ENCODE measurements at places on chromosomes 11 and 22. TPM values are rescaled to one million over a fixed set of nuclear protein-coding genes. Genes with fewer than 3 reads are reported as not detected.

Gene RAG2
- not detected for total RNA-seq

Gene CCDC116
- 0.31 TPM for total RNA-seq

Gene NXPE1
- total RNA-seq, result not detected

Gene HSPA8
- 832 TPM for total RNA-seq

Gene LMO1
- total RNA-seq, result not detected

Gene FAM83F
- 0.51 TPM for total RNA-seq

Gene TIGD3
- 1.1 TPM for total RNA-seq

Gene TANGO2
- 39.4 TPM for total RNA-seq

All from naive thymus-derived CD4-positive, alpha-beta T cell (primary cell).